ENCODE measurements at places on chromosomes 1 and 21.
A peak's percentile ranks its signal among the peaks of the same experiment; 100 is the strongest.

- DNase-seq: no peak
Measured at GRCh38 chr1:151723726-151724370, 2.5 kb downstream of the RIIAD1 start.

DNA sequence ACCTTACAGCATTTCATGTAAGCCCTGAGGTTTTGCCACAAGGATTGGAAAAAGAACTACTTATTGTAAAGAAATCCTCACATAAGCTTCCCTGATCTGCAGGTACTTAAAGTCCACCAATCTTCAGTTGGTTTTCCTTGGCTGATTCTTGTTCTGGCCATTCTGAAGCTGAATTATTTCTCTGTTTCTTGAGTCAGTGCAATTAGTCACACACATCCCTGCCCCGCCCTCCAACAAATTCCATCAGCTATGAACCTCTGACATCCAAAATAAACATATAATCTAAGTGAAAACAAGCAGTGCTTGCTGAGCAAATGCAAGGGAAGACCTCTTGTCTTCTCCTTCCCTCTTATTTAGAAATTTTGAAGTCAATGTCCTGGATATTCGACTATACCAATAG, 8.2 kb upstream of the FNDC7 start:
- DNase-seq: no peak

GRCh38 chr1:16014509-16015482, 3.0 kb downstream of the HSPB7 start:
- no peak for DNase-seq

DNA sequence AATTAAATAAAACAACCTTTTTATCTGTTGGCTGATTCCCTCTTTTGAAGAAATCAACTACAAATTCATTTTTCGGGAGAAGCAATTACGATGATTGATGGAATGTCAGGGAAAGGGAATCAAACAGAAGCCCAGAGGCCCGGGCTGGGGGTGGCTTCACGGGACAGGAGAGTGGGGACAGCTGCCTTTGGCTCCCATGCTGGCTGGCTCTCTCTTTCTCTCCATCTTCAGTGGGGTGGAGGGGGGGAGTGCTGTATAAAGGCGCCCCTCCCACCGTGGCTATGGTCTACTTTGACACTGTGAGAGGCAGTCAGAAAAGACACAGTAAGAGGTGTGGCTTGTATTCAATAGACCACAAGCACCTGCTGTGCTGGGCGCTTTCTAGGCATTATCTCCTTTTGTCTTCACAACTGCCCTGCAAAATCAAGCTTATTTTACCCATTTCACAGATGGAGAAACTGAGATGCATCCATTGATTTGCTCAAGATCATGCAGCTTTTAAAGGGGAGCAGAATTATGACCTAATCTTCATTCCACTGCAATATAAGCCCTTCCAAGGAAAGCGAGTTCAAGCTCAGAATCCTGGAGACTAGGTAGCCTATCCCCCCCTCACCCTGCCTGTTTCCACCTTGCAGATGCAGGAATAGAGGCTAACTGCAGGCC, 92.9 kb downstream of the GRIK3 start:
- peak; percentile 35 for DNase-seq
